NT2/D1 (cell line): ENCODE measurements at places on chromosomes 4 and X.
A peak's percentile ranks its signal among the peaks of the same experiment; 100 is the strongest.

DNA sequence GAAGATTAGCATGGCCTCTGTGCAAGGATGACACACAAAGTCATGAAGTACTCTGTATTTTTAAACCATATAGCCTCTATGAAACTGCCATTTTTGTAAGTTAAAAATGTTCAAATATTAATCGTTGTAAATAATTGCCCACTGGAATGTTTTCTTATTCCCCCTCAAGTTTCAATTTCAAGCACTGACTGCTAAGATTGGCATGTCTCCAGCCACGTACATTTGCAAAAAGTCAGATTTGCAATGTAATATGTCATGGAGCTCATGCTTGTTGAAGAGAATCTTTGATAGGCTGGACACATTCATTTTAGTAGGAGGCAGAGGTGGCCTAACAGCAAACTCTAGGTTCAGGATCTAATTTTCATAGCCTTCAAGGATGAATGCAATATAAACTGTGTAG is 124.7 kb downstream of the CBR4 start:
- DNase-seq, result no peak

DNA sequence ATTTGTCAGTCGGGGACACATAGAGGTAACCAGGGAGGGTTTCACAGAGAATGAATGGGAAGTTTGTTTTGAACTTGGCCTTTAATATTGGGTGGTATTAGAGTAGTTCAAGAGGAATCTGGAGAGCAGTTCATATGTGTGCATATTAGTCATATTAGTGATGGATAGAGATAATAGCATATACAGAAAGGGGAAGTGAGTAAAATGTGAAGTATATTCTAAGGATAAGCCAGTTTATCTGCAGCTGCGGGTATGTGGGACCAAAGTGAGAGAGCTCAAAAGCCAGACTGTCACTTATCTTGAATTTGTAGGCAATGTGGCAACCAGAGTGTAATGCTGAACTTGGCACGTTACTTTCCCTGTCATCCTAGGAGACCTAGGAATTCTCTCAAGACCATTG is 169.9 kb downstream of the AFF2 start:
- no peak for DNase-seq

GRCh38 chrX:24025741-24026403 is 1.1 kb downstream of the KLHL15 start:
- DNase-seq, result no peak

- no peak for DNase-seq
Measured at GRCh38 chr4:79652738-79653137, 244.7 kb upstream of the GK2 start.

DNA sequence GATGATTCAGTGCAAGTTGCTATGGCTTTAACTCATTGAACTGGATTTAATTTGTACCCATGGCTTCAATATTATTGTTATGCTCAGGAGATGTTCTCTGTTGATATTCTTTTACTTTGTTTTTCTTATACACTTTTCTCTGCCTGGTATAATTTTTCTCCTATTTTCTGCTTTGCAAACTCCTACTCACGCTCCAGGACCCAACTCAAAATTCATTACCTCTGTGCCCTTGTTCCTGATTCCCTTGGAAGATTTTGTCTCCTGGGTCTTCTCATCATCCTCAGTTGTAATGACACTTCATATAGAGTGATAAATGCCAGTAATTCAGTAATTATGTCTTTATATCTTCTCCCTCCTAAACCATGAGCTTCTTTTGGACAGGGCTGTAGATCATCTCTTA is 259.9 kb upstream of the JADE1 start:
- DNase-seq, result no peak

GRCh38 chr4:103451341-103451740 is 253.2 kb upstream of the CENPE start:
- no peak for DNase-seq

- DNase-seq, result no peak
Measured at GRCh38 chr4:93751411-93751810, 77.1 kb upstream of the ATOH1 start.

- DNase-seq, result peak; percentile 40
Measured at GRCh38 chrX:10190367-10190766, 33.6 kb downstream of the CLCN4 start.

GRCh38 chr4:153486281-153487151 is 20.4 kb downstream of the TMEM131L start:
- no peak for DNase-seq

GRCh38 chr4:83240379-83240875 is 44.2 kb downstream of the COQ2 start:
- DNase-seq, result no peak

- DNase-seq, result no peak
Measured at GRCh38 chr4:5760936-5761480, 50.0 kb downstream of the EVC start.

DNA sequence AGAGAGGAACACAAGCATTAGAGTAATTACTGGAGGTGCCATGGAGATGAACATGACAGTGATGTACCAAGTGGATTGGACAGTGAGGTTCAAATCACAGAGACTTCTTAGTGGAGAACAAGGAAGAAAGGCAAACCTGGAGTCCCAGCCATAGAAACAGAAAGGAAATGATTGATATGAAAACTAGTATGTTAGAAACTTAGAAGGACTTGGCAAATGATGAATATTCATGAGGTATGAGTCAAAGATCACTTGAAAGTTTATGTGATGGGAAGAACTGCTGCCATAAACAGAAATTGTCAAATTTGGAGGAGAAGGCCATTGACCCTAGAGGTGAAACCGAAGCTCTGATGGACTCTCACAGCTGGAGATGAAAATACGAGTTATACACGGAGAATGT is 88.2 kb downstream of the PHOX2B start:
- no peak for DNase-seq

DNA sequence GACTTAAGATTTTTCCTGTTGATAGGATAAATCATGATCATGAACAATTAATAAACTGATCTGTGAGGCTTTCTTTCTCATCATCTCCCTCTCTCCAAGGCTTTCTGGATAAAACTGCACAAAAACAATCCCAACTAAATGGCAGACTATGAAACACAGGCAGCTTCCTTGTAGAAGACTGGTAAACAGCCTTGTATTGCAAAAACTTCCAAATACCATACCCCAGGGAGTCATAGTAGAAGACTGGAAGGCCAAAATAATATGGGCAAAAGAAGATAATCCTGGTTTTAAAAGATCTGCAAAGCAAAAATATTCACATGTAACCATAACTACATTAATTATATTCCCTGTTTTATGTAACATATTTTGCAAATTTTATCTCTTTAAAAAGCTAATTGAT is 113.0 kb downstream of the ANAPC10 start:
- DNase-seq, result no peak

DNA sequence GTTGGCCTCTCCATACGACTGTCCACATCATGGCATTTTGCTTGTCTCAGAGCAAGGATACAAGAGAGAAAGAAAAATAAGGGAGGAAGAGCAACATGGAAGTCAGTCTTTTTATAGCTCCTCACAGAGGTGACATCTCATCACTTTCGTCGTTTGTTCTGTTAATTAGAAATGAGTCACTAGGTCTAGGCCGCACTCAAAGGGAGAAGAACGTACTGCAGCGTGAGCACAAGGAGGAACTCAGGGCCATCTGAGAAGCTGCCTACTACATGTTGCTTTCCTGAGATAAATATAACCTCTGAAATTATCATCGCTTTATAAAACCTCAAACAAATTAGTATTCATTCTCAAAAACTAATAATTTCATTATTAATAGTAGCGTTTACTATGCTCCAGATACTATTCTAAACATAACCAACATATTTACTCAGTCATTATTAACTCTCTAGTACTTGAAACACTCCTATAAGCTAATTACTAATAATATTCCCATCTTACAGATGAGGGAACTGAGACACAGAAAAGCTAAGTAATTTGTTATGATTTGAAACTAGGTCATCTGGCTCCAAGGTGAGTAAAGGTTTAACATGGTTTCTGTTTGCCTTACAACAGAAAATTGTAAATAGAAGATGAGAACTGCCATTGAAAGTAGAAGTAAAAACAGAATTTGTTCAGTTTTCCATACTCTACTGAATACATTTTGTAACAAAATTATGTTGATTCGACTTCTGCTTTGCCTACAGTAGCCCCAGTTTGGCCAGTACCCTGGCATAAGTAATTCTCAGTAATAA is 213.2 kb upstream of the UGT8 start:
- DNase-seq, result no peak
